ENCODE measurements at places on chromosomes 11 and 22. TPM values are rescaled to one million over a fixed set of nuclear protein-coding genes. Genes with fewer than 3 reads are reported as not detected.

TMEM121B gene
- total RNA-seq, result 6.7 TPM

FDXACB1 gene
- 2.3 TPM for total RNA-seq

PGA5 gene
- total RNA-seq, result 0.67 TPM

BLID gene
- not detected for total RNA-seq

VWA5A gene
- 18.8 TPM for total RNA-seq

DSCAML1 gene
- 0.27 TPM for total RNA-seq

NLRP10 gene
- total RNA-seq, result 0.71 TPM

OR10A6 gene
- total RNA-seq, result not detected

DNA sequence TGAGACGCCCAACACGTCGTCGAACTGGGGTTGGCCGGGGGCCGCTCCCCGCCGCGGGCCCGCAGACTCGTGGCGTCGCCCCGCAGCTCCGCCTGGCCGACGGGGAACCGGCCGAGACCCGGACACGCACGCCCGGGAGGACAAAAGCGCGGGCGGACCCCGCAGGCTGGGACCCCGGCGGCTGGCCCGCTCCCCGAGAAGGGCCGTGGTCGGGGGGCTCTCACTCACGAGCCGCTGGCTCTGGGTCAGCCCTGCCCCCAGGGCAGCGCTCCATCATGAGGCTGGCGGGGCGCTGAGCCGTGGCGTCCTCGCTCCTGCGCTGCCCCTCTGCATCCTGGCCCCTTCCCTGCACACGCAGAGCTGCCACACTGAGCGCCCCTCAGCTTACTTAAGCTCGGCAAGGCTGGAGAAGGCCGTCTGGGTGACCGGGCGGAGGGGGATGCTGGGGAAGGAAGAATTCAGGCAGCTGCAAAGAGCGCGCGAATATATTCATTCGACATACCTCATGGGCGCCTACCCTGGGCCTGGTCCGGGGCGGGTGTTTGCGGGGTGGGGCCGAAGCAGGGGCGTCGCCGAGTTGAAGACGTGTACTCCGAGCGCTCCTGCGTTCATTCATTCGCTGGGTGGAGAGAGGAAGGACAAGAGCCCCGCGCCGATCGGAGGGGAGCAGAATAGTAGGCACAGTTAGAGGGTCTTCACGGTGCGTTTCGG lies 579 bp upstream of the CYB5R2 start:
- H3K36me3 ChIP-seq, result peaks cover 4% of the 10 kb centered on the region
- H3K27ac ChIP-seq, result peak overlapping the region; percentile 73
- DNase-seq, result no peak
- no peaks in the 10 kb centered on the region for H3K27me3 ChIP-seq
- H3K4me1 ChIP-seq, result peaks cover 10% of the 10 kb centered on the region

GRCh38 chr11:32792948-32793475 lies 1.4 kb downstream of the CCDC73 start:
- no peaks in the 10 kb centered on the region for H3K36me3 ChIP-seq
- no peak overlapping the region for H3K27ac ChIP-seq
- H3K27me3 ChIP-seq, result no peaks in the 10 kb centered on the region
- no peaks in the 10 kb centered on the region for H3K4me1 ChIP-seq
- peak overlapping the region; percentile 36 for H3K4me3 ChIP-seq
- DNase-seq, result peak; percentile 80

DNA sequence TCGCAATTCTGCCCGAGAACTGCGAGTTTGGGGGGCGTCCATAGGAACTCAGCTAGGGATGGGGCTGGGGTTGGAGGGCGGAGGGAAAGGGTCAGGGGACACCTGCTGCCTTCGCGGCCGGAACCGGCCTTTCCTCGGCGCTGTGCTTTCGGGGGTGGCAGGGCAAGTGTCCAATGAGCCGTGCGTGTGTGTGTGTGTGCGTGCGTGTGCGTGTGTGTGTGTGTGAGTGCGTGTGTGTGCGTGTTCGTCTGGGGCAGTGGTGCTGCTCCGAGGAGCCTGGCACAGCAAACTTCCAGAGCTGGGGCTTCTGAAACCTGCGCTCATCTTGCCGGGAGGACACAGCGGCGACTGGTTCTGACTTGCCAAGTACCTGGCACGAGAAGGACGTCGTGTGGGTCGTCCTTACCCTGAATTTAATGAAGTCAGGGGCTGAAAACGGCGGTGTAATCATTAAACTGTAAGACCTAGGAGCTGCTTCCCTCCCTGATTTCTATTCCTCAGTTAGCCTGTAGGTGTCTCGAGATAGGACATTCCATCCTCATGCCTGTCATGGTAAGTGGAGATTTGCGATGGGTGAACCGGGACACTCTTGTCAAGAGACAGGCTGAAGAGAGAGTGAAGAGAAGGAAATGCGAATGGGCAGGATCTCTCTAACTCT lies 27.0 kb upstream of the AMOTL1 start:
- H3K4me1 ChIP-seq, result no peaks in the 10 kb centered on the region
- H3K36me3 ChIP-seq, result no peaks in the 10 kb centered on the region
- H3K4me3 ChIP-seq, result peak overlapping the region; percentile 61

- no peak overlapping the region for H3K27ac ChIP-seq
- no peaks in the 10 kb centered on the region for H3K36me3 ChIP-seq
- no peak for DNase-seq
- peaks cover 8% of the 10 kb centered on the region for H3K4me1 ChIP-seq
- H3K4me3 ChIP-seq, result no peak overlapping the region
These were observed 6.4 kb upstream of the PKNOX2 start for GRCh38 chr11:125157953-125158680.

DNA sequence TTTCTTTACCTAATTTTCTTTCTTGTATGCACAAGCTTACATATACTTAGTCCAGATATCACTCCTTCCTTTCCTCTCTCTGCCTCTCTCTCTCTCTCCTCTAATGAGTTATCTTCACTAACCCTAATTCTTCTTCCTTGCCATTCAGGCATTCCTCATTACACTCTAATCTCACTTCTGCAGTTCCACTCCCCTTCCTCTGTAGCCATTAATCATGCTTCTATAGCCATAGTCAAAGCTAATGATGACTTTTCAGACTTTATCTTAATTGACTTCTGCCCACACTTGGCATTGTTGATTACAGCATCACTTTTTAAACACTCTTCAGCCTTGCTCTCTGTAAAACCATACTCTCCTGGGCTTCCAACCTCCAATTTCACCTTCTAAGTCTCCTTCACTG lies 35.3 kb upstream of the SC5D start:
- H3K4me3 ChIP-seq, result no peak overlapping the region
- peaks cover 3% of the 10 kb centered on the region for H3K4me1 ChIP-seq
- H3K27me3 ChIP-seq, result no peaks in the 10 kb centered on the region
- H3K36me3 ChIP-seq, result no peaks in the 10 kb centered on the region
- H3K27ac ChIP-seq, result no peak overlapping the region

- DNase-seq, result no peak
- no peaks in the 10 kb centered on the region for H3K27me3 ChIP-seq
- H3K4me3 ChIP-seq, result no peak overlapping the region
- H3K27ac ChIP-seq, result no peak overlapping the region
These were observed 111.0 kb upstream of the ARHGAP42 start for GRCh38 chr11:100575860-100576717.

GRCh38 chr11:57160665-57161064 lies 21.1 kb upstream of the LRRC55 start:
- no peak for DNase-seq
- H3K27ac ChIP-seq, result no peak overlapping the region
- H3K4me3 ChIP-seq, result no peak overlapping the region
- no peaks in the 10 kb centered on the region for H3K27me3 ChIP-seq
- no peaks in the 10 kb centered on the region for H3K36me3 ChIP-seq

GRCh38 chr11:46279126-46280099 lies 2.0 kb downstream of the CREB3L1 start:
- no peak for DNase-seq
- H3K27me3 ChIP-seq, result no peaks in the 10 kb centered on the region
- peak overlapping the region; percentile 37 for H3K27ac ChIP-seq
- no peaks in the 10 kb centered on the region for H3K36me3 ChIP-seq
- H3K4me3 ChIP-seq, result no peak overlapping the region
- peaks cover 19% of the 10 kb centered on the region for H3K4me1 ChIP-seq

DNA sequence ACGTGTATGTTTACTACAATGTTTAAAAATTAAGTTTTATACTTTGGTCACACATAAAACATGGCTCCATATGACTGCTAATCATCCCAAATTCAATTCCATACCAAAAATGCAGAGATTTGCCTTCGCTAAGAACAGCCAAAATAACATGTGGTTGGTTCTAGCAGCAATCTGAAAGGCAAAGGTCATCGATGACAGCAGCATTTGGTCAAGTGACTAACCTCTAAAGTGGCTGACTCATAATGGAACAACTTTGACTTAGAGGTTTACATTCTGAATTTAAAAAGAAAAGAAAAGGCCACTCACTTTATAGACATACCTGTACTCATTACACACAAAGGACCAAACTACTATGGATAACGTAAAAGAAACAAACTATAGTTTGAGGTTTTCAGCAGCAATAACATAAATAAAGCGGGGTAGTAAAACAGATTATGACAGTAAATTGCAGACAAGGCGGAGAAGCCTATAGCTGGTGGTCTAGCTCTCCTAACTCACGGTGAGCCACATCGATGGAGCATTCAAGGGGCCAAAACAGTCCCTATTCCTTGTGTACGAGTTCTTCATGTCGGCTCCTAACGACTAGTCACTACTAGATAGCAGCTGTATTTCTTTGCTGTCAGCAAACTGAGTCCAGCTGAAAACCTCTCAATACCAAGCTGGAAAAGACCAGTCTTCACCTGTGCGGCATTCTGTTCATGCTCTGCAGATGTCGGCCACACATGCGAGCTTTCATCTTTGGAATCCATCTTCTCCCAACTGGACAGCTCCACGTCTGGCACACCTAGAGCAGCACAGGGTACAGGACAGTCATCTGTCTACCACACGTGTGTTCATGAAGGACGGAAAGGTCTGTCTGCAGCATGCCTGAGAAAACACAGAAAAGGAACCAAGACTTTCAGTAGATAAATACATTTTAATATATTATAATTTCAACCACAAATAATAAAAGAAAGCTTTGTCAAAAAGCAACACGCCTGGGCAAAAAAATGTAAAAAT lies 42.1 kb downstream of the PRDM10 start:
- H3K27me3 ChIP-seq, result no peaks in the 10 kb centered on the region
- H3K4me1 ChIP-seq, result no peaks in the 10 kb centered on the region
- DNase-seq, result no peak
- H3K36me3 ChIP-seq, result peaks cover 14% of the 10 kb centered on the region
- no peak overlapping the region for H3K27ac ChIP-seq

DNA sequence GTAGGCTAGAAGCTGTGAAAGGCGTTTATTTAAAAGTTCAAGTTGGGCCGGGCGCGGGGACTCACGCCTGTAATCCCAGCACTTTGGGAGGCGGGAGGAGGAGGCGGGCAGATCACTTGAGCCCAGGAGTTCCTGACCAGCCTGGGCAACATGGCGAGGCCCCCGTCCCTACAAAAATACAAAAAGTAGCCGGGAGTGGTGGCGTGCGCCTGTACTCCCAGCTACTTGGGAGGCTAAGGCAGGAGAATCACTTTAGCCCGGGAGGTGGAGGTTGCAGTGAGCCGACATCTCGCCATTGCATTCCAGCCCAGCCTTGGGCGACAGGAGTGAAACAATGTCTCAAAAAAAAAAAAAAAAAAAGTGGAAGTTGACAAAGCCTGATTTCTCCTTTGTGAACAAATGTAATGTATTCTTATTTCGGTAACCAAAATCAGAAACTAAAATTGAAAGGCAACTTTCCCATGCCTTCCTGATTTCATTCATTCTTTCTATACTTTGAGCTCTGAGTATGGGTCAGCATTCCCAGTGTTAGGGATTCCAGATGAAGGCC lies 825 bp downstream of the PTPMT1 start:
- H3K27me3 ChIP-seq, result no peaks in the 10 kb centered on the region
- H3K36me3 ChIP-seq, result peaks cover 12% of the 10 kb centered on the region
- no peak for DNase-seq
- no peaks in the 10 kb centered on the region for H3K4me1 ChIP-seq
- peak overlapping the region; percentile 53 for H3K27ac ChIP-seq

DNA sequence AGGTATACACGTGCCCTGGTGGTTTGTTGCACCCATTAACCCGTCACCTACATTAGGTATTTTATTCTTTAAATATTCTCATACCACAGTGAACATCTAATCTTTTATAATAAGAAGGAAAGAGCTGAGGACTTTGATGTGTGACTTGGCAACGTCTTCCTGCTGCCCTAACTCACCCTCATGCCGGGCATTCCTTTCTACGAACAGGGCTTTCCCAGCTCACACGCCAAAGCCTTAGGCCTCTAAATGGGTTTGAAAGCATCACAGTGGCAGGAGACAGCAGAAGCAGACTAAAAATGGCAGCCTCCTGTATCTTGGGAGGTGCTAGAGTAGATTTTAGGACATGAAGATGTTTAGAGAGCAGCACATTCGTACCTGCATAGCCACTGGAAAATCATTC lies 52.6 kb downstream of the CLTCL1 start:
- H3K4me3 ChIP-seq, result no peak overlapping the region
- DNase-seq, result no peak
- H3K27me3 ChIP-seq, result no peaks in the 10 kb centered on the region
- H3K4me1 ChIP-seq, result no peaks in the 10 kb centered on the region

- peak overlapping the region; percentile 70 for H3K27ac ChIP-seq
- H3K4me3 ChIP-seq, result peak overlapping the region; percentile 67
- no peaks in the 10 kb centered on the region for H3K36me3 ChIP-seq
- H3K27me3 ChIP-seq, result no peaks in the 10 kb centered on the region
- peak; percentile 76 for DNase-seq
- H3K4me1 ChIP-seq, result peaks cover 14% of the 10 kb centered on the region
These were observed 700 bp upstream of the DEPDC5 start for GRCh38 chr22:31753005-31753633.
